ENCODE measurements at places on chromosomes 1 and 21.

GRCh38 chr1:156225677-156226014, 12.8 kb downstream of the PMF1 start:
- no peak for DNase-seq

DNA sequence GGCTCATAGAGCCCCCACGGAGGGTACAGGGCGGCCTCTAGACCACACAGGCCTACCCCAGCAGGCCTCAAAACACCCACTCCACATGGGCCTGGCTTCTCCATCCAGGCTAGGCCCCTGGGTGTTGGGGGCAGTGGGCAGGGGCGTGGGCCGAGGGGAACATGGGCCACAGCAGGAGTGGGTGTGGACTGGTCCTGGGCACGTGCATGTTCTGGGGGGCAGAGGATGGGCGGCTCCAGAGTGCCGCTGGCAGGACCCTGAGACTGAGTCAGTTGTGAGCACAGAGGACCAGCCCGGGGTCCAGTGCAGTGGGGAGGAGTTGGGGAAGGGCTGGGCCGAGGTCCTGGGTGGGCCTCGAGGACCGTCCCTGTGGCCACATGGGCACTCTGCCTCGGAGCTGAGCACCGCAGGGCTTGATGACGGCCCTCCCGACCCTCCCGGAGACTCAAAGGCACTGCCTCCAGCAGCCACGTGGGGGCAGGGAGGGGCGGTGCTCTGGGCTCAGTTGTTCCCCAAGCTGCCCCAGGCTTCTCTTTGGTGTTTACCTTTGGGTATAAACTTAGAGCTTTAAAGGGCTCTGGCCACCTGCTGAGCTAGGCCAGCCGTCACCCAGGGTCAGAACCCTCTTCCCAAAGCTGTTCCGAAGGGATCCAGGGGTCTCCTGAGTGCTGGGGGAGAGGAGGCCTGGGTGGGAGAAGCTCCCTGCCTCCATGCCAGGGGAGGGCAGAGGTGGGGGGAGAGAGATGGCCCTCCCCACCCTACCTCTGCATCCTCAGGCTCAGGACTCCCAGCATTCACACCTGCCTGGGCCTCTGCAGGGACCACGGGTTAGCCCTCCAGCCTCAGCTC, 79.9 kb downstream of the MORN1 start:
- DNase-seq: no peak

DNA sequence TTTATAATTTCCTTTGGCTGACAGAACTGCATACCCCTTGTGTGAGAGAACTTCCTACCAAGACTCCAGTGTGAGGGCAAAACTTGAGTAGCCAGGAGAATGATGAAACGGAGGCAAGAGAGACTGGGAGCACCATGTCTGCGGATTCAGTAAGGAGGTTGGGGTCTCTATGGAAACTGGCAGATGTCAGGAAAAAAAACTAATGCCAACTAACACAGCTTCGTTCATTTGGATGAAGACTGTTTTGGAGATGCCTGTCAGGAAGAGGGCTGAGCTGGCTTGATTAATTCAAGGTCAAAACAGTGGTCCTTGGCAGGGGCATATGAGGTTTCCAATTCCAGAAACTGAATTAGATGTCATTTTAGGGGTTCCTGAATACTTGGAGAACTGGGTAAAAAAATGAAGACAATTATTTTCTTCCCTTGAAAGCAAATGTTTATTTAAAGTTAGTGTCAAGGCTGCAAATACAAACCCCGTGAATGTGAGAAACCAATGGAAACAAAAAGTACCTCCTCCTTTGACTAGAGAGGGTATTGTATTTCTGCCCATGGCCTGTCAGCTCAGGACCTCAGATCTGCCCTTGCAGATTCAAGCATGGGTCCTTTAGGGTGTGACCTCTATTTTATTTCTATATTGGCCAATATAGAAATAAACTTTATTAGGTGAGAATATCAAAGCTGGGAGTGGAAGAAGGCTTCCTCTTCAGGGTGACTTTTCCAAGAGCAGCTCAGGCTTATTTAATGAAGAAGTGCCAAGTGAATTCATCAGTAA, 110.5 kb downstream of the MAST2 start:
- no peak for DNase-seq

DNA sequence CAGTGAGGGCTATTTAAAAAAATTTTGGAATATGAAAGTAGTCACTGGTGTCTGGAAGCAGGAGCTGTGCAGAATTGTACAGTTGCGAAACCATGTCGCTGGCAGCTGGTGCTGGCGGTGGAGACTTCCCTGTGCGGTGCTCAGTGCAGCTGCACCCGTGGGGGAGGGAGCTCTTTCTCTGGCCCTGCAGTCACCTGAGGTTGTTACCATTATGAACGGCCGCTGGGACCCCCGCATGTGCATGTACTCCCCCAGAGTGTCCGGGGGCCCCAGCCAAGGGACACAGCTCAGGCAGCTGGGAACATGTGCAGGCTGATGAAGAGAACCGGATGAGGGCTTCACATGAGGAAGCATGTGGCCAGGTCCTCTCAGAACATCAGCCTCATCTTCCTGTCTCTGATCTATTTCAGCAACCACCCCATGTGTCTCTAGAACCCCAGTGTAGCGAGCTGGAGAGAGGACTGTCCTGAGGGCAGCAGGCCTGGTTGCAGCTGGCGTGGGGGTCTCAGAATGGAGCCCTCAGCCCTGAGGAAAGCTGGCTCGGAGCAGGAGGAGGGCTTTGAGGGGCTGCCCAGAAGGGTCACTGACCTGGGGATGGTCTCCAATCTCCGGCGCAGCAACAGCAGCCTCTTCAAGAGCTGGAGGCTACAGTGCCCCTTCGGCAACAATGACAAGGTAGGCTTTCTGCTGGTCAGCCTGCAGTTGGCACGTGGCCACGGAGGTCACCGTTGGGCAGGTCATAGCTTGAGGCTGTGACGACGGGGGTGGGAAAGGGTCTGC, at the start of gene TRPM2:
Gene TRPM2, plus strand, starts transcription at position 431 of the 780 bp plus-strand sequence. Its CDS starts 80 bp downstream, at position 511.
- no peak for DNase-seq

GRCh38 chr1:117493906-117494305, 111.9 kb upstream of the TENT5C start:
- no peak for DNase-seq

DNA sequence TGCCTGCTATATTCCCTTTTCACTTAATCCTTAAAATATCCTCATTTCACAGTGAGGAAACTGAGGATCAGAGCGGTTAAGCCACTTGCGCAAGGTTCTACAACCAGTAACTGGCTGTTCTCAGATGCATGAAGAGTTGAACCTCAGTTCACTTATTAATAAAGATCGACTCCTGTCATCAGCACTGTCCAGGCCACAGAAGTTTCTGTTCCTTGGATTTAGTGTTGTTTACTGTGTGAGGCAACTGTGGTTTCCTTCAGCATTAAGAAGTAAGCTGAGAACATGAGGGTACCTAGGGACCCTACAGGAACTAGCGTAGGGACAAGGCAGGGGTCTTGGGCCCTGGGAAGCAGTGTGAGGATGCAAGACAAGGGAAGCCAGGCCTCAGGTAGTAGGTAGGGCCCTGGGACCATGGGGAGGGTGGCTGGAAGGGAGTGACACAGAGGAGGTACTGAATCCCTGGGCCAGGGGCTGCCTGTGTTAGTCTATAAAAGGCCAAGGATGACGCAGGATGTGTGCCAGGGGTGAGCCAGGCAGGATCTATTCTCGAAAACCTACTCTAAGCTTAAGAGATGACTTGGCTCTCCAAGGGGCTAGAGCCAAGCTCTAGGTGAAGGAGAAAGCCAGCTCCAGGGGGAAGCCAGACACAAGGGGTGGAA, 181.2 kb upstream of the CSF3R start:
- DNase-seq: no peak

GRCh38 chr1:46080257-46080656, 52.2 kb downstream of the PIK3R3 start:
- DNase-seq: no peak

DNA sequence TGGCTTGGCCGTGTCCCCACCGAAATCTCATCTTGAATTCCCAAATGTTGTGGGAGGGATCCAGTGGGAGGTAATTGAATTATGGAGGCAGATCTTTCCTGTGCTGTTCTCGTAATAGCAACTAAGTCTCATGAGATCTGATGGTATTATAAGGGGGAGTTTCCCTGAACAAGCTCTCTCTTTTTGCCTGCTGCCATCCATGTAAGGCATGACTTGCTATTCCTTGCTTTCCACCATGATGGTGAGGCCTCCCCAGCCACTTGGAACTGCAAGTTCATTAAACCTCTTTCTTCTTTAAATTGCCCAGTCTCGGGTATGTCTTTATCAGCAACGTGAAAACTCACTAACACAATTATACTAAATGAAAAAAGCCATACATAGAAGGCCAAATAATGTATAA, 101.3 kb upstream of the LYPLAL1 start:
- no peak for DNase-seq

GRCh38 chr1:216500273-216500967, 77.2 kb upstream of the USH2A start:
- DNase-seq: no peak

GRCh38 chr1:232012773-232013386, 386.3 kb downstream of the DISC1 start:
- DNase-seq: no peak

GRCh38 chr1:109498161-109498801, 4.4 kb downstream of the CYB561D1 start:
- no peak for DNase-seq

DNA sequence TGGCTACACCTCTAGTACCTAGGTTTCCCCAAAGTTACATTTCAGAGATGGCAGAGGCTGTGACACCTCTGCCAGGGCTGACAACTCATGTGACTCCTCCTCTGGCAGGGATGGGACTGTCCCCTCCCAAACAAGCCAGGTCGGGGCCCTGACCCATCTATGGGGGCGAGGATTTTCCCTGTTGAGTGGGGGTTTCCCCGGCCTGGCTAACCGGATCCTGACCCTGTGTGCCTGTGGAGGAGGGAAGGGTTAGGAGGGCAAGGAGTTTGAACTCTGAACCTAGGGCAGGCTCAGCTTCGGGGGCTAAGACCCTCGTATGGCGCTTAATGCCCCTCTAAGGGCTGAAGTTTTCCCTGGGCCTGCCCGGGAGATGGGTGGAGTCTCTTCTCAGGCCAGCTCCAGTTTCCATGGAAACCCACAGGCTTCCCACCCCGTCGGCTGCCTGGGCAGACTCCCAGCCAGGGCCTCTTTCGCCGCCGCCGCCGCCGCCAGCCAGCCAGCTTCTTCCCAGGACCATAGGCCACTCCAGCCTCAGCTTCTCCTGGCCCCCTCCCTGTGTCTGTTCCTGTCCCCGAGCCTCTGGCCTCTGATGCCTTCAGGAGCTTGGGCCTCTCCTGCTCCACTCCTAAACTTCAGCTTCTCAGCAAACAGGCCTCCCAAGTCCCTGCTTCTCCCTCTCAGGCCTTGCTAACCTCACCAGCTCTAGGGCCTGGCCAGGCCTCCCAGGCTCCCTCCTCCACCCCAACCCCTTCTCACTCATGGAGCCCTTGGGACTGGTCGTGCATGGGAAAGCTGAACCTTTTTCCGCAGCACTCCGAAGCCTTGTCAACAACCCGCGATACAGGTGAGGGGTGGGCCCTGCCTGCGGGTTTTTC, at the start of gene BTBD19:
Gene BTBD19, plus strand, starts transcription at position 461 of the 875 bp plus-strand sequence. Its CDS starts 298 bp downstream, at position 759.
- peak; percentile 80 for DNase-seq

GRCh38 chr1:59006289-59006658, 222.4 kb upstream of the JUN start:
- DNase-seq: no peak

GRCh38 chr1:168726281-168726680, 2.7 kb downstream of the DPT start:
- no peak for DNase-seq

DNA sequence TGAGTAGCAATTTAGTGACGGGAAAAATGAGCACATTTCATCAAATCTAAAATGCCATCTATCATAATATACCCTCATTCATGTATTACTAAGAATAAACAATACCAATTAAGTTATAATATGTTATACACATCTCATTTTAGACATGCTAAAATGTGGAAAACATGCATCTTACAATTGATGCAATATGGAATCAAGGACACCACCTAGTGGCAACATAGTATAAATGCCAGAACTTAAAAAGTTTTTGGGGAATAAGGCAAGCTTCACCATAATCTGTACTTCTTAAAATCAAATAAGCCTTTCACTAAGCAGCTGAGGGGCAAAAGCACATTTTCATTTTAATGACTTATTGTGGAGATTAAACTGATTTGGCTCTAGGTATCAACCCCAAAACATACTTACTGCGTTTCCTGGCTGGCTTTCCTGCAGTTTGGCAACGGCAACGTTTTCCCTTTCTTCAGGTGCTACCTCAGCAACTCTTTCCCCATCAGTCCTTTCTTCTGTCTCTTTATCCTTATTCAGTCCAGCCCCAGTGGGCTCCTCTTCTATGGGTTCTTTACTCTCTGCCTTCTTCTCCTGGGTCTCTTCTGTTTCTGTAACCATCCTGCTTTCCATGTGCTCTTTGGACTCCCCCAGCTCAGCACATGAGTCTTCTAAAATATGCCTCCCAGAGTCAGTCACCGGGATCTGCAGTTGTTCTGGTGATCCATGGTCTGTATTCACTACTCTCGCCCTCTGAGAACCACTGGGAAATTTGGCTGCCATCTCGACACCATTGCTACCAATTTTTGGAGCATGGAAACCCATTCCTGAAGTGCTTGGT, 11.4 kb downstream of the SDE2 start:
- DNase-seq: no peak

GRCh38 chr1:960363-961131, at the start of gene KLHL17:
TSS of gene KLHL17 (plus strand) at chr1:960584. CDS start at chr1:960694, 110 bp downstream.
- peak; percentile 71 for DNase-seq

GRCh38 chr1:179554427-179554826, 21.3 kb downstream of the NPHS2 start:
- DNase-seq: no peak

- no peak for DNase-seq
Measured at GRCh38 chr1:195754874-195755273, 853.4 kb downstream of the KCNT2 start.

DNA sequence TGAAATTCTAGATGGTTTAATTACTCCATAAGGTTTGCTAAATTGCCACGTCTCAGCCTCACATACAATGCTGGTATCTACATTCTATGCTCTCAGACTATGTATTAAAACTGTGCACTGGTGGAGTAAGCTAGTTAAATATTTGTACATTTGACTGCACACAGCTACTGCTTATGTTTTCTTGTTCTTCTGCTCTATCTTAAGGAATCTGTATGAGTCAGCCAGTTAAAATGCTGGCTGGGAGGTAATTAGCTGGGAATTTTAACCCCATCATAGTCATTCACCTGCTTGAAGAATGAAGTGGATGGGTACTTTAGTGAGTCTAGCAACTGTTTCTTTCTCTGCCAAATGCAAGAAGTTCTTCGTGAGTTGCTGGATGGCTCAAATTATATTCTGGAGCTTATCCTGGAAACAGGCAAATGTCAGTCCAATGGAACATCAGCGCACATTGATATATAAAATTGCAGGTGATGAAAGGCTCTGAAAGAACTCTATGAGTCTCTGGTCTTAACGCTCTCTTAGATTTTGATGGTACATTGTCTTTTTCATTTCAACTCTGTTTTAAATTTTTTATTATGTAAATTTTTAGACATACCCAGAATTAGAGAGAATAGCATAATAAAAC, 83.4 kb downstream of the BACH1 start:
- DNase-seq: no peak

- no peak for DNase-seq
Measured at GRCh38 chr1:113630340-113631327, 128.7 kb downstream of the PHTF1 start.

- no peak for DNase-seq
Measured at GRCh38 chr1:42322577-42322976, 12.5 kb downstream of the FOXJ3 start.
